ENCODE measurements at places on chromosomes 5 and 9.

DNA sequence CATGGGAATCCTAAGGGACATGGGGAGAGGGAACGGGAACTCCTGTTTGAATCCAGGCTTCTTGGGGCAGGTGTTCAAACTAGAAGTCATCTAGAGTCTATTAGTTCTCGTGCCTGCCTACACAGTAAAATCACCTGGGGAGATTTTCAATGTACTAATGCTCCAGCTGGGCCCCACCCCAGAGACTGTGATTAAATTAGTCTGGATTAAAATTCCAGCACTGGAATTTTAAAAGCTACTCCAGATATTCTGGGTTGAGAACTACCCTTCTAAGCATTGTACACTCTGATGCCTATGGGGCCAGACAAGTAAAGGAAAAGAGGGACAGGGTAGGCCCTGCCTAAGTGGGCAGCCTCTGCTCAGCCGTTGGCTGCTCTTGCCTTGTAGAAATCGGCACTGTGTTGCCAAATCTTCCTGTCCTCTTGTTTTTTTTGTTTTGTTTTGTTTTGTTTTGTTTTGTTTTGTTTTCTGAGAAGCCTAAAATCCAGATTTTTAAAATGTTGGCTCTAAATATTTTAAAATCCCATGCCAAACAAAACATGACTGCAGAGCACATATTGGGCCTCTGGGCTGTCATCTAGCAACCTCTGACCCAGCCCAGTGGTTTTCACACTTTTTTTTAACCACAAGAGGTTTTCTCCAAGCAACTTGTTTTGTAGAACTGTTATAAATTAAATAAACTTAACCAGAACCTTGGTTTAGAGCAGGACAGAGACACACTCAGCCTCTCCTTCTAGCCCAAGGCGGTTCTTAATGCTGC lies 29.0 kb downstream of the ADRB2 start:
- DNase-seq = no peak

DNA sequence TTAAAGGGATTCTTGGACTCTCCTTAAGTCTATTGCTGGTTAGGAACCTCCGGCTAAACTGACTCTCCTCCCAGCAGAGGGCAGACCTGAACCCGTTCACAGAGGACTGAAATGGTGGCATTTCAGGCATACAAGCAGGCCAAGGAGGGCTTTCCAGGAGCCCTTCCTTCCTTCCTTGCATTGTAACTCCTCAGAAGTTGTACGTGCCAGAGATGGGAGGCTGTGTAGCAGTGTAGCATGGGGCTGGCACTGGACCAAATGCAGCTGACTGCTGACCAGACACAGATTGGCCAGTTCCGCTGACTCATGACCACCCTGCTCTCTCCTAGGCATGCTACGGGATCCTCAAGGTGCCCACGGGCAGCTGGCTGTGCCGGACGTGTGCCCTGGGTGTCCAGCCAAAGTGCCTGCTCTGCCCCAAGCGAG lies 36.4 kb downstream of the JADE2 start:
- DNase-seq = no peak

- no peak for DNase-seq
Observed at GRCh38 chr5:111163000-111163399, 61.2 kb upstream of the CAMK4 start.

DNA sequence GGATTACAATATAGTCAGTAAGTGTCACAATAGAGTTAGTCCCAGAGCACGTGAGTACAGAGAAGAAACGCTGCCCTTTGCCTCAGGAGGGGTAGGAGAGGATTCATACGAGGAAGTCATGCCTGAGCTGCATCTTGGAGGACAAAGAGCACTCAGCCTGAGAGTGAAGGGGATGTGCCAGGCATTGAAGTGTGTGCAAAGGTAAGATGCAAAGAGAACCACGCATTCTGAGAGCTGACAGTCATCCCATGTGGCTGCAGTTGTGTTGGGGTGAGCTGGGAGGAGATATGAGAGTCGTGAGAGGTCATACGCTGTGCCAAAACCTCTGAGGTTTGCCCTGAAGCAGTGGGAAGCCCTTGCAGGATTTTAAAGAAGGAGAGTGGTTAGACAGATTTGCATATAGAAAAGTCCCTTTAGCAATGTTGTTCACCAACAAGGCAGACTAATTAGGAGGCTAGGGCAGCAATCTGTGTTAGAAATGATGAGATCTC lies 97.5 kb downstream of the PIP5K1B start:
- DNase-seq = no peak

All from cardiac septum (tissue), 1 donor.